ENCODE measurements at places on chromosomes 1 and 21.
A peak's percentile ranks its signal among the peaks of the same experiment; 100 is the strongest.

GRCh38 chr1:49864581-49864980 is 159.2 kb downstream of the AGBL4 start:
- no peak for DNase-seq

GRCh38 chr1:168482106-168482505 is 61.7 kb downstream of the XCL2 start:
- DNase-seq, result no peak

- DNase-seq, result no peak
Measured at GRCh38 chr1:64915381-64916274, 50.7 kb downstream of the JAK1 start.

DNA sequence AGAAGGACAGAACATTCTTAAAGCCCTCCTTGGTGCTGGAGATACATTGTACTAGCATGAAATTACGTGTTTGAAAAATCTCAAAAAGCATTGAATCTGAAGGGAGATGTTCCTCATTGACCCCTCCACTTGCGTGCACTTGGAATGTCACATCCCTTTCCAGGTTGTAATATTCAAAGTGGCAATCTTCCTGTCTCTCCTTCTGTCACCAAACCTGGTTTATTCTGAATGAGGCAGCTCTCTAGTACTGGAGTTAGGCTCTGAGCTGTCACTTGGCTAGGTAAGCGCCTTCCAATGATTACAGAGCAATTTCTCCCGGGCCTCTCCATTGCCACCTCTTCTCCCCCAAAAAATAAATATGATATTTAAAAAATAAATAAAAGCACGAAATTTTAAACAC is 855 bp downstream of the DSCAM start:
- DNase-seq, result no peak

DNA sequence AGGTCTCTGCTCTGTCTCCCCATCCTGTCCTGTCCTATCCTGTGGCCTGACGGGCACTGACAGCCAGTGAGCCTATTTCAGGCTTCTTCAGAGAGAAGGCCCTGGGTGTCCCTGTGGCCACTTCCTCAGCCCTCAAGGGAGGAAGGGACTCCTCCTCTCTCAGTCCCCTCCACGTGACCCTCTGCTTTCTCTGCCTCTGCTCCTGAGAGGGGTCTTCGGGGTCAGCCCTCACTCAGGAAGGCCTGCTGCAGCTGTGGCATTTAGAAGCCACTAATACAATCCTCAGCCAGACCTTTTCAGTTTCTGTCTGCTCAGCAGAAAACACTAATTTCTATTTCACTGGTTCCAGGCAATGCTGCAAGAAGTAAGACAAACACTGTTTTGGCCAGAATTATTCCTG is 43.6 kb upstream of the ETV3 start:
- no peak for DNase-seq

- no peak for DNase-seq
Measured at GRCh38 chr21:45454926-45455673, 50.1 kb downstream of the COL18A1 start.

- no peak for DNase-seq
Measured at GRCh38 chr1:185964946-185965345, 230.8 kb downstream of the HMCN1 start.

DNA sequence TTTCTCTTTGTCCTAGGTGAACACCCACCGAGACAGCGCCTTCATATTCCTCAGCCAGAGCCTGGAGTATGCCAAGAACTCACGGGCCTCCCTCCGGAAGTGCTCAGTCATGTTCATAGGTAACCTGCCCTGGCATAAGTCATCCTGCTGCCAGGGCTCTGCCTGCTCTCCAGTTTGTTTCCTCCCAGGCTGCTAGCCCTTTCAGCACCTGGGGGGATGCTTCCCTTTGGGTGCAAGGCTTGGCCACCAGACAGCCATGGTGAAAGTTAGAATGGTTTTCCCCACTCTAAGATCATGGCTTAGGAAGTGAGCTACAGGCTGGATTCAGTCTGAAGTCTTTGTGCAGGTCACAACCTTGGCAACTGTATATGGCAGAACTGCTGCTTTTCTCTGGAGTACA is 9.2 kb upstream of the TTC4 start:
- no peak for DNase-seq

DNA sequence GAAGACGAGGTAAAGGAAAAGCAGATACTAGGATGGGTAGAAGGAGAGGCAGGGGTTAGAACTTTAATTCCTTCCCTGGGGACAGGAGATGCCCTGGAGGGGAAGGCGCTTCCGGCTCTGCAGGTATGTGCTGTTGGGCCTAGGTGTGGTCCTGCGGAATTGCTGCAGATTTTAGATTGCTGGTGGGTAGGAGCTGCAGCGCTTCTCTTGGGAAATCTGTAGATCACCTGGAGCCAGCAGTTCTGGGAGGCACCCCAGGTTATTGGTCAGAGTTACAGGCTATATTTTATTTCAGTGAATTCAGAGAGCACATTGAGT is 1.1 kb downstream of the MGST3 start:
- DNase-seq, result no peak

DNA sequence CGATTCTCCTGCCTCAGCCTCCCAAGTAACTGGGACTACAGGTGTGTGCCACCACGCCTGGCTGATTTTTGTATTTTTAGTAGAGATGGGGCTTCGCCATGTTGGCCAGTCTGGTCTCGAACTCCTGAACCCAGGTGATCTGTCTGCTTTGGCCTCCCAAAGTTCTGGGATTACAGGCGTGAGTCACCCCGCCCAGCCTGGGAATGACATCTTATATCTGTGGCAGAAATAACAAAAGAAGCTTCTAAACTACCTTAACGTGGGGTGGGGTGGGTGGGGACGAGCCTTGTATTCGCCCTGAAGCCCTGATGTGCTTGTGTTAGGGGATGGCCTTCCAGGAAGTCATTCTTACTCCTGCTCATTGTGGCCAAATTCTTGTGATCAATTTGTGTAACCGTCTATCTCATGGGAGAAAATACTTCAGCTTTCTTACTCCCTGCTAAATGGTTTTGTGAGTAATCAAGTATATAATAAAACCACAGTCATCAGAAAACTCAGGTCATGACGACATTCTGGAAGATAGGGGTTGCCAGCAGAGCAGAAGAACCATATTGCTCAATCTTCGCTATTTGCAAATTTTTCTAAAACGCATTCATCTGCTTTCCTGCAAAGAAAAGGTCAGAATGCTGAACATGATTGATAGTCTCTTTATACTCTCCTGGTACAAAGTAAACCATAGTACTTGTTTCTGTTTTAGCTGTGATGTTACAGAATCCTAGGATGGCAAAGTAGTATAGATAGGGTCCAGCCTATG is 63.2 kb downstream of the DIRAS3 start:
- no peak for DNase-seq

DNA sequence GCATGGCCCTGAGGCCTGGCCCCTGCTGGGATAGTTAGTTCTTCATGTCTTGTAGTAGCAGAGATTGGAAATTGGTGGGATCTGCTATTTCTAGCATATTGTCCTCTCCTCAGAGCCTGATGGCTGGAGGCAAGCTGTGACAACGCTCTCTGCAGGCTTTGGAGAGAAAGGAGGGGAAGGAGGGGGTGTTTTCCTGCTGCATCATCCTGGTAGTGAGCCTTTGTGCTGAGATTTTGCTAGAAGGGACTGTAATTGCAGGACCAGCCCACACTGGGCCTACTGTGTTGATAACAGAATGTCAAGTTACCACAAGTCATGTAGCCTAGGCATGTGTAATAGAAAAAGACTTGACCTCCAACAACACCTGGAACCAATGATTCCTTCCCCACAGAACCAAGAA is 351.0 kb downstream of the SIPA1L2 start:
- no peak for DNase-seq

DNA sequence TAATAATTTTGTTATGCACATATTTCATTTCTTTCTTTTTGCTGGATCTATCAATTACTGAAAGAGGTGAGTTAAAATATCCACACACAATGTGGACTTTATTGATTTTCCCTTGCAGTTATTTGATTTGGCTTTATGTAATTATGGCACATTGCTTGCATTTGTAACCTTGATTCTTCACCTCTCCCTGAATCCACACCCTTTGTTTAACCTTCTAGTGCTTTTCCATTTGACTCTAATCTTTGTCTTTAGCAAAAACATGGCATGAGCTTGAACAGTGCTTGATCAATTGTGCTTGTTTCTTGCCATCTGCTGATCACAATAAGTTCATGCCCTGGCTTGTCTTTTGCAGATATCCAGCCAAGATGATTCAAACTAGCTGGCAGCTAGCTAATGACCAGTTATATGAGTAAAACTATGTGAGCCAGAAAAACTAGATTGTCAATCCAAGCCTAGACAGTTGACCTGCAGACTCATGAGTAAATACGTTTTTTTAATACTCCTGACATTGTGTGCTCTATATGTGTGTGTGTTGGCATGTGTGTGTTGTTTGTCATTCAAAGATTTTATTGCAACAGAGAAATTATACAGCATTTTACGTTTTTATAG is 899.2 kb downstream of the NCAM2 start:
- no peak for DNase-seq

- DNase-seq, result no peak
Measured at GRCh38 chr1:191851799-191852595, 306.3 kb upstream of the RGS18 start.

DNA sequence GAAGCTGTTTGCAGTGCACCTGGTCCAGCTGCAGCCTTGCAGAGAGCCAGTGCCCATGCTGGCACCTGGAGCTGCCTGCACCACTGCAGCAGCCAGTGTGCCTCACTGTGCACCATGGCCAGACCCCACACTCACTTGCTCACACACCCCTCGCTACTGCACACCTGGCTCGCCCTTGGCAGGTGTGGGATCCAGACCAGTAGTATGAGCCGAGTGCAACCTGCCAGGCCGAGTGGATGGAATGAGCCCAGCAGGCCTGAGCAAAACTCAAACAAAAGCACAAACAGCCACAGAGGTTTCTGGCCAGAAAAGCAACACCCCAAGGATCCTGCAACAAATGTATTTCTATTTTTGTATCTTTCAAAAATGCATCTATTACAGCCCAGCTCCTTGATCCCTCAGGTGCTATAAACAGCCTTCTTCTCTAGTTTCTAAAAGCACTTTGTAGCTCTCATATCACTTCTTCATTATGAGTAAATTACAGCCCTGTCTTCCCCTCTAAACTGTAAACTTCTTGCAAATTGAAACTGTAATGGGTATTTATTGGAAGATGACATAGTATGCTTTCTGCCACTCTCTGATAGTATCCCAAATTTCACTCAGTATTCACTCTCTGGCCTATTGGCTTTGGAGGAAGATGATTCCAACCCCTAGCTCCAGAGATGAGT is 72.2 kb upstream of the LPGAT1 start:
- DNase-seq, result no peak

DNA sequence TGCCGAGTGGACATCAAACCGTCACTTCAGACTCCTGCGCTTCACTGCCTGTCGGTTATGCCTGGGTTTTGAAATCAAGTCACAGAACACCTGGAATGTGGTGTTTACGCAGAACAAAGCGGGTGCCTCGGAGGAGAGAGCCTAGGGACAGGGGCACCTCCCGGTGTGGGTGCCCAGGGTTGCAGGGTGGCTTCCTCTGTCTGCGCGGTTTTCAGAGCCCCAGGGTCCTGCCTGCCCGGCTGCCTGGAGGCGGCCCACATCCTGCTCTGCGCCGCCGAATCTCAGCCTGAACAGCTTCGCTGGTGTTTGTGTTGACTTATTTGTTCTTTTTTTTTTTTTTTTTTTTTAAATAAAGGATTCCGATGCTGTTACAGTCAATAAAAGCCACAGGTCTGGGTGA is 113.5 kb upstream of the COL6A1 start:
- DNase-seq, result no peak

GRCh38 chr1:115594600-115594999 is 47.2 kb upstream of the VANGL1 start:
- no peak for DNase-seq

DNA sequence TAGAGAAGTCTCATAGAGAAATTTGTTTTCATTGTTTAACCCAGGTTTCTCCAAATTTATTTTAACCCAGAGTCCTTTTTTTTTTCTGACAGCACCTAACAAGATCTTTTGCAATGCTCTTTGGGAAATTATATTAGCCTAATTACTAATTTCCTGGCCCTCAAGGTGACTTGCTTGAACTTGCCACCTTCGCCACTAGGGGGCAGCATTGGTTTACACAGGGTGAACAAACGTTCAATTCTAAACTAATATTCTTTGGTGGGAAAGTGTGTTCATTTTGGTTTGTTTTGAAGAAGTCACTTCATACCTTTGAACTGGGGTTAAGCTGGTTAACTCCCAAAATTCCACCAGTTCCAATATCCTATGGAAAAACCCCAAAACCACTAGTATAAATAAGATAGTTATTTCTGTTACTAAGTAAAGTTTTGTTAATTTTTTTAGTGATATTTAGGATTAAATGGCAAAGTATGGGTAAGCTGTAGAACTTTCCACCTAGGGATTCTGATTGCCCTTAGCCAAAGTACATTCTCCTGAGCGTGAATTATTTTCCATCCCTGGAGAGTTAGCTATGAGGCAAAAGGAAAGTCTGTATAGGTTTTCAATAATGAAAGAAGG is 13.0 kb downstream of the CCDC190 start:
- DNase-seq, result peak; percentile 49

DNA sequence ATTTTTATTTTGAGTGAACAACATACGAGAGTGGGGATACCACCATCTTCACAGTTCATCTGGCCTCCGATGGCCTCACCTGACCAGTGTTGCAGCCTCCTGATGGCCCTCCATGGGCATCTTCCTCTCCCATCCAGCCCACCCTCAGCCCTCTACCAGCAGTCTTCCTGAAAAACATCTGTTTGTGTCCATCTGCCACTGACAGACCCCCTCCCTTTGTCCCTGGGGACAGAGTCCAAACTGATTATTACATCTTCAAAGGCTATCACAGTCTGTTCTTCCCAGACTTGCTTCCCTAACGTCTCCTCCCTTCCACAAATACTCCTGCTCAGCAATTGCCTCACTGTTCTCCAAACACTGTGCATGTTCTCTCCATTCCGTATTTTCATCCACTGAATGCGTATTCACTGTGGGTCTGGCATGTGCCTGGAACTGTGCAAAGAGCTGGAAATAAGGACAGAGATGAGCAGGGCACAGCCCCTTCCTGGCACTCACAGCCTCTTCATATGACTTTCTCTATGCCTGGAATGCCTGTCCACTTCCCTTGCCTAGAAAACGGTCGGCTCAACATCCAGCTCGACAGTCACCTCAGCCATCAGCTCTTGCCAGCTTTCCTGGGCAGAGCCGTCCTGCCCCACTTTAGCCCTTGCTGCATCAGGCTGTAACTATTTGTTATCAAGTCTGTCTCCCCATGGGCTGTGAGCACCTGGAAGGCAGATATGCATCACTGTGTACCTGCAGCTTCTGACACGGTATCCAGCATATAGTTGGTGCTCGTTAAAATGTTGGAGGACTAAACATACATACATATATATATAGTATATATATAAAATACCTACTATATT is 8.3 kb upstream of the ATF3 start:
- DNase-seq, result no peak

GRCh38 chr21:45632160-45632559 is 11.4 kb upstream of the PCBP3 start:
- DNase-seq, result no peak

- no peak for DNase-seq
Measured at GRCh38 chr1:168442931-168443330, 100.9 kb downstream of the XCL2 start.

GRCh38 chr1:156135930-156136871 is 17.2 kb upstream of the SEMA4A start:
- no peak for DNase-seq
